Activated CD4-positive, alpha-beta T cell treated with anti-CD3 and anti-CD28 coated beads, Interleukin-2, amount 10 ng/mL, durations not matched to agents 7 days and 5 days (primary cell): ENCODE measurements at places on chromosomes 13 and 19. TPM values are rescaled to one million over a fixed set of nuclear protein-coding genes. Genes with fewer than 3 reads are reported as not detected.

- no peak overlapping the region for H3K27ac ChIP-seq
- H3K27me3 ChIP-seq, result peaks cover 2% of the 10 kb centered on the region
- no peaks in the 10 kb centered on the region for H3K36me3 ChIP-seq
- no peak for DNase-seq
These were observed 300.1 kb downstream of the TEX29 start for GRCh38 chr13:111620586-111620985.

- no peaks in the 10 kb centered on the region for H3K36me3 ChIP-seq
- H3K4me1 ChIP-seq, result no peaks in the 10 kb centered on the region
- DNase-seq, result no peak
These were observed 1.4 kb downstream of the SERTM1 start for GRCh38 chr13:36675213-36675536.

- H3K27ac ChIP-seq, result no peak overlapping the region
- DNase-seq, result no peak
- peak overlapping the region; percentile 75 for H3K4me3 ChIP-seq
- peaks cover 7% of the 10 kb centered on the region for H3K4me1 ChIP-seq
- H3K36me3 ChIP-seq, result no peaks in the 10 kb centered on the region
- H3K27me3 ChIP-seq, result peaks cover 21% of the 10 kb centered on the region
These were observed 1.1 kb upstream of the NR2F6 start for GRCh38 chr19:17246681-17247425.

DNA sequence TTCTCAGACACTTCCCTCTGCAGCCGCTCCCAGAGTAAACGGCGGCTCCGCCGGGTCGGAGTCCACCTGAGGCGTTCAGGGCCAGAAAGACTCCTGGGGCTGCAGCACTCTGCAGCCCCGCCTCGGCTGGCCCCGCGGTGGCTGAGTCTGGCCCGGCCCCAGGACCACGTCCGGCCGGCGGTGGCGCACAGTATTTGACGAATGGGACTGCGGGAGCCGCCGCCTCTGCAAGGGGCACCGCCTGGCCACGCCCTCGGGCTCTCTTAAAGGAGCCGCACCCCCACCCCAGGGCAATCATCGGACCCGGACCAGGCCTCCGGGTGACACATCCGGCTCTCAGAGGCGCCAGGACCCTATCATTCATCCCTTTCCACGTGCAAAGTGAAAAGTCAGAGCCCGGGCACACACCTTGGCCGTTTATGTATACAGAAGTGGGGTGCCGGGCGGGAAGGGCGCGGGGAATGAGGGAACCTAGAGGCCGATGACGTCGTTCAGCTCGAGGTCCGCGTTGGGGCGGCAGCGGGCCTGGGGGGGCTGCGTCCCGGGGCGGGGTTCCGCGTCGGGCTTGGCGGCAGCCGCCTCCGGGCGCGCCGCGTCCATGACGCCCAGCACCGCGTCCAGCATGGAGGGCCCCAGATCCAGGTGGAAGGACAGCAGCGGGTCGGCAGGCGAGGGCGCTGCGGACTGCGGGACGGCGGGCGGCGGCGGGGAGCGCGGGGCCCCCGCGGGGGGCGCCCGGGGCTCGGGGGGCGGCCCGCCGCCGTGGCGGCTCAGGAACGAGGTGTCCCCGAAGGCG lies 1.2 kb upstream of the LENG9 start:
- peak overlapping the region; percentile 79 for H3K4me3 ChIP-seq
- H3K27me3 ChIP-seq, result peaks cover 27% of the 10 kb centered on the region
- peaks cover 10% of the 10 kb centered on the region for H3K36me3 ChIP-seq
- DNase-seq, result peak; percentile 84
- peaks cover 28% of the 10 kb centered on the region for H3K4me1 ChIP-seq
- H3K27ac ChIP-seq, result peak overlapping the region; percentile 89

DNA sequence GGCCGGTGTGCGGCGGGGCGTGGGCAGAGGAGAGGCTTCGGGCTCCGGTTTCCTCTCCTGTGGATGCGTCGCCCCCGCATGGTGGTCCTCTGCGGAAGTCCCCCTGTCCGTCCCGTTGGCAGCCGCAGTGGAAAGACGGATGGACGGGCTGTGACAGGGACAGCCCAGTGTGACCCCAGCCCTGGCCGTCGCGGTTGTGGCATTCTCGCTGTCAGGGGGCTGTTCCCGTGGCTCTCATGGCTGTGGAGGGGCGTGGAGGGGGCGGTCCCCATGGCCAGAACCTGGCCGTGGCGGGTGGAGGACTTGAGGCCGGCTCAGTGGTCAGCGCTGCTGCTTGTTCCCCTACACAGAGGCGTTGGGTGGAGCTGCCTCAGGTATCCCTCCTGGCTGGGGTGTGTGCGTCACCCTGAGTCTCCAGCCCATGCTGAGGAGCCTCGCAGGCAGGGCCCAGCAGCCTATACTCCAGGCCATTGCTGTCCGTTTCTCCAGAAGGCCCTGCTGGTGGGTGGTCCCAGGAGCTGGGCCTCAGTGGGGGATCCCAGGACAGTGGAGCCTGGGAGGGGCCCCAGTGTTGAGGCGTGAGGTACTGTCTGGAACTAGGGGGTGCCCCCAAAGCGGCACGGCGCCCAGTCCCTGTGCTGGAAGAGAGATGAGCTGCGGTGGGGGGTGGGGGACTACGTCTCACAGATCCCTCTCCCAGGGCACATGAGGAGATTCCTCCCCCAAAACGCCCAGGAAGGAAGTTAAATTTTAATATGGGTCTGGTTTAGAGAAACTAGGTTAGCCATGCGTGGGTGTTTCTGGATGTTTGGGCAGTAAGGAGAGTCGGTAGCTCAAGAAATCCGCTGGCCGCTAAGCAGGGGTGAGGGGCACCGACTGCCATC lies 20.3 kb downstream of the CSNK1G2 start:
- no peak overlapping the region for H3K27ac ChIP-seq
- peaks cover 4% of the 10 kb centered on the region for H3K36me3 ChIP-seq
- H3K27me3 ChIP-seq, result no peaks in the 10 kb centered on the region
- DNase-seq, result no peak

- no peak for DNase-seq
- no peaks in the 10 kb centered on the region for H3K36me3 ChIP-seq
- H3K4me3 ChIP-seq, result no peak overlapping the region
- H3K27me3 ChIP-seq, result no peaks in the 10 kb centered on the region
- H3K4me1 ChIP-seq, result no peaks in the 10 kb centered on the region
These were observed 540.5 kb downstream of the PCDH9 start for GRCh38 chr13:66689628-66690027.

Gene P2RY11
- total RNA-seq, result 39.1 TPM

Gene MCF2L
- total RNA-seq, result 1.4 TPM

Gene FCGBP
- 7.1 TPM for total RNA-seq
